Right lobe of liver (tissue), 6 donors: ENCODE measurements at places on chromosomes 6 and 20.

- DNase-seq = no peak
Observed at GRCh38 chr6:44105146-44105545, 22.1 kb downstream of the MRPL14 start.

- DNase-seq = no peak
Observed at GRCh38 chr20:43983359-43983758, 68.7 kb downstream of the TOX2 start.

DNA sequence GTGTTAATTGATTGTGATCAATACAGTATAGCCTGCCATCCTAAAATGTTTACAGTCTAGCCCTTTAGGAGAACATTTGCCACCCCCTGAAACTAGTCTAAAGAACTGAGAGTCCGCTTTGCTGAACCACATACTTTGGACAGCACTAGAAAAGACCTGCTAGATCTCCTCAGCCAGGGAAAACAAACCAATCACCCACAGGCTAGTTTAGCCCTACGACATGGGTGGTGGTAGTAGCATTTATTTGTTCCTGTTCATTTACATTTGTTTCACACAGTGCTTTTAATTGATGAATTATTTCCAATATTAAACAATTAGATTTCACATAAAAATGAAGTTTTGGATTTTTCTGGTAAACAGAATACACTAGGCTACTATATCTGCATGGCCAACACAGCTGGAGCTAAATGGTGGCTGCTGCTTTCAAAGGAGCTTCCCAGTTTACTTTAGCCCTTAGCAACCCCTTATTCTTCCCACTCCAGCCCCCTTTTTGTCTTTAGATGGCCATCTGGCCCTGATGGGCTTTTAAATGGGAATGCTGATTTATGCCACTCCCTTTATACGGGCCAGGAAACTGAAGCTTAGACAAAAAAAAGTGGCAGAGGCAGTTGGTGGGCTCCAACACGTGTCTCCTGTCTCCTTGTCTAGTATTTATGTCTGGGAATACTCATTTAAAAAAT, 72.4 kb downstream of the ADGRG6 start:
- DNase-seq = no peak

GRCh38 chr20:19815553-19815991, 57.5 kb downstream of the RIN2 start:
- DNase-seq = no peak

DNA sequence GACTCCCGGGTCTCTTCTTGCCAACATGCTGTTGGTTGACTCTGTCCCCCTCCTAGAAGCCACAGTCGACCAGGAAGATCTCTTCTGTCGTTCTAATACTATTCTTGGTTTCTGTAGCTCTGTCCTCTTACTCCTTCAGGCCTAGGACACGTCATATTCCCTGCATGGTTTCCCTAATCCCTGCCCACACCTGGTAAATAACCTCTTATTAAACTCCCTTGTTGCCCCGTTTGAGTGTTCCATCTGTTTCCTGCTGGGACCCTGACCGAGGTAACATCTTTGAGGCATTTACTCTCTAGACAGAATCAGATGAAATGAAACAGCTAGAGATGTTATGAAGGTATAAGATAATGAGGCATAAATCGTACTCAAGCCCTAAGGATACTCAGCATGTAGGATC, 68.1 kb downstream of the PLCB4 start:
- DNase-seq = no peak

GRCh38 chr6:138410972-138411880, 7.2 kb downstream of the HEBP2 start:
- DNase-seq = no peak

- DNase-seq = no peak
Observed at GRCh38 chr6:155013457-155013876, 18.4 kb downstream of the TIAM2 start.

GRCh38 chr6:142881761-142882160, 63.2 kb downstream of the HIVEP2 start:
- DNase-seq = no peak

DNA sequence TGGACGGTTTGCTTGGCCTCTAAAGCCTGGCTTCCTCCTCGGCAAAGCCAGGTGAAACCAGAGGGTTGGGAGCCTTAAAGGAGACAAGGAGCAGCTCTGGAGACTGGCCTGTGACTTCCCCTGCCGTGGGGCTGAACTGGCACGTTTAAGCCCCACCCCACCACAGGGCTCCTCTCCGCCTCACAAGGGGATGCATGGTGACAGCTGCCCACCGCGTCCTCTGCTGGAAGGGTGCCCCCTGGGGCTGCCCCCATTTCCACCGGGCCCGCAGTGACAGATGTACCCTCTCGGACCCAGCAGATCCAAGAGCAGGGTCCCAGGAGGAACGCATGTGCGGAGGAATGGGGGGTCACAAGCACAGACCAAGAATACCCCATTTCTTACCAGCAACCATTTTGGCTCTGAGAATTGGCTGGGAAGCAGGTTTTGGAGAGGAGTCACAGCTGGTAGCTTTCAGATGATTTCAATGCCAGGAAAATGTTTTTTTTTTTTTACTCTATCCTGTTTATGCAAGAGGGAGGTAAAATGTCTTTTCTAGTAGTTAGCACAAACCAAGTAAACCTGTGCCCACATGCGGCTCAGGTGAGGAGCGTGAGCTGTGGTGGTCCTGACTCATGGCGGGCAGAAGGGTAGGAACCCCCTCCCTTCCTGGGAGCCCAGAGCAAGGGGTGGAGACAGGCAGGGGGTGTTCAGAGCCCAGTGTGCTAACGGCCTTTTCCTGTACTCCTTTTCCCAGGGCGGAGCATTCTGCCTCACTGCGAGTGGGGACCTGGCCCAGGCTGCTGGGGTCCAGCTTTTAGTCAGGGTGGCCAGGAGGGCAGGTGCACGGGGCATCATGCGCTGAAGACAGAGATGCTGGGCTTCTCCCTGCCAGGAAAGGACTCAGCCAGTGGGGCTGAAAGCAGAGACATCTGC, 33.0 kb downstream of the FRMD1 start:
- no peak for DNase-seq

GRCh38 chr6:90809035-90809434, 222.2 kb upstream of the MAP3K7 start:
- DNase-seq = no peak

DNA sequence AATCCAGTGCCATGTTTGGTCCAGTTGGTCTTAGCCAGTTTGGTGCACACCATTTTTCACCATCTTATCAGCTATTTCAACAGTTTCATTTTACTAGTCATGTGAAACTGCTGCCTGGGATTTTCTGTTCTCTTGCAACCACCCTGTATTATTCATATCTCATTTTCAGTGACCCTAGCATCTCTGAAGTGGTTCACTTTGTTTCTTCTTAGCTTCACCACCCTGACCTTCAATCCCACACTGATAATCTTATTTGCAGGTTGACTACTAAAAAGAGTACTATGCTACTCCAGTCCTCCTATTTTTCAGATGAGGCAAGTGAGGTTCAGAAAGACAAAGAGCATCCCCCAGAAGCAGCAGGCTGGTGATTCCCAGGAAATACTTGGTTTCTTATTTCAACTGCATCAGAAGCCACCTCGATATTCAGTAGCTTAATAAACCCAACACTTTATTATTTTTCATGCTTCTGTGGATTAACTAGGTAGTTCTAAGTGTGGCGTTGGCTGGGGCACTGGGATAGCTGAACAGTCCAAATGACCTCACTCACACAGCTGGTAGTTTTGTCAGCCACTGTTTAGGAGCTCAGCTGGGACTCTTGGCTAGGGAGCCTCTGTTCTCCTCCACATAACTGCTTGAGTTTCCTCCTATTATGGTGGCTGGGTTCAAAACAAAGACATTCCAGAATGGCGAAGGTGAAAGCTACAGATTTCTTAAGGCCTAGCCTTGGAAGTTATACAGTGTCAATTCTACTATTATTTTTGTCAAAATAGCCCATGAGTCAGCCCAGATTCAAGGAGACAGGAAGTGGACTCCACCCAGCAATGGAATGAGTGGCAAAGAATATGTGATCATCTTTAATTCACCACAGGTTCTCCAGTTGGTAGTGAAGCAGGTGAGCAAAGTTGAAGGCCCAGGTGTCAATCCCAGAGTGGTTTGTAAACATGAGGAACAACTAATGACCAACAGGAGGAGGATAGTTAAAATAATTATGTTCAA, 40.6 kb downstream of the BPIFB4 start:
- no peak for DNase-seq

- no peak for DNase-seq
Observed at GRCh38 chr20:52536040-52536439, 344.5 kb upstream of the ZFP64 start.

- DNase-seq = no peak
Observed at GRCh38 chr20:62175711-62176110, 7.1 kb upstream of the MTG2 start.

DNA sequence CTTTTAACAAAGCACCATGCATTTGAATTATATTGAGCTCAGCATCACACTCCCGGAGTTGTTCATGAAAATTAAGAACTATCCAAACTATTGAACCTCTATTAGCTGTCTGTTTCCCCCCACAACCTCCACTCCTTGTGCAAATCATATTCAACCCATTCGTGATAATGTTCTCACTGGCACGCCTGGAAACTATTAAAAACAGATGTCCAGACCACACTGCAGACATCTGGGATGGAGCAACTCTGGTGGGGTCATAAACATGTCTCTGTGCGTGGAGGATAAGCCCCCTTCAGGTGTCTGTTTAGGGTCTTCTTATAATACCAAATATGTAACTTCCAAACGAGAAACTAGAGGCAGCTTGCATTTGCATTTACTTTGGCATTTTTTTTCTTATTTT, 193.7 kb downstream of the TFAP2A start:
- no peak for DNase-seq

- no peak for DNase-seq
Observed at GRCh38 chr6:49570474-49571079, 20.1 kb downstream of the C6orf141 start.
